Activated CD8-positive, alpha-beta memory T cell treated with anti-CD3 and anti-CD28 coated beads, Interleukin-2, amount 50 U/mL, for 48 hours (primary cell): ENCODE measurements at places on chromosomes 13 and 19.

DNA sequence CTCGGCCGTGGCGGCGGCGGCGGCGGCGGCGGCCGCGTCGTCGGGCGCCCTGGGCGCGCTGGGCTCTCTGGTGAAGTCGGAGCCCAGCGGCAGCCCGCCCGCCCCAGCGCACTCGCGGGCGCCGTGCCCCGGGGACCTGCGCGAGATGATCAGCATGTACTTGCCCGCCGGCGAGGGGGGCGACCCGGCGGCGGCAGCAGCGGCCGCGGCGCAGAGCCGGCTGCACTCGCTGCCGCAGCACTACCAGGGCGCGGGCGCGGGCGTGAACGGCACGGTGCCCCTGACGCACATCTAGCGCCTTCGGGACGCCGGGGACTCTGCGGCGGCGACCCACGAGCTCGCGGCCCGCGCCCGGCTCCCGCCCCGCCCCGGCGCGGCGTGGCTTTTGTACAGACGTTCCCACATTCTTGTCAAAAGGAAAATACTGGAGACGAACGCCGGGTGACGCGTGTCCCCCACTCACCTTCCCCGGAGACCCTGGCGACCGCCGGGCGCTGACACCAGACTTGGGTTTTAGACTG lies 1.7 kb downstream of the SOX1 start:
- DNase-seq, result peak; percentile 50

DNA sequence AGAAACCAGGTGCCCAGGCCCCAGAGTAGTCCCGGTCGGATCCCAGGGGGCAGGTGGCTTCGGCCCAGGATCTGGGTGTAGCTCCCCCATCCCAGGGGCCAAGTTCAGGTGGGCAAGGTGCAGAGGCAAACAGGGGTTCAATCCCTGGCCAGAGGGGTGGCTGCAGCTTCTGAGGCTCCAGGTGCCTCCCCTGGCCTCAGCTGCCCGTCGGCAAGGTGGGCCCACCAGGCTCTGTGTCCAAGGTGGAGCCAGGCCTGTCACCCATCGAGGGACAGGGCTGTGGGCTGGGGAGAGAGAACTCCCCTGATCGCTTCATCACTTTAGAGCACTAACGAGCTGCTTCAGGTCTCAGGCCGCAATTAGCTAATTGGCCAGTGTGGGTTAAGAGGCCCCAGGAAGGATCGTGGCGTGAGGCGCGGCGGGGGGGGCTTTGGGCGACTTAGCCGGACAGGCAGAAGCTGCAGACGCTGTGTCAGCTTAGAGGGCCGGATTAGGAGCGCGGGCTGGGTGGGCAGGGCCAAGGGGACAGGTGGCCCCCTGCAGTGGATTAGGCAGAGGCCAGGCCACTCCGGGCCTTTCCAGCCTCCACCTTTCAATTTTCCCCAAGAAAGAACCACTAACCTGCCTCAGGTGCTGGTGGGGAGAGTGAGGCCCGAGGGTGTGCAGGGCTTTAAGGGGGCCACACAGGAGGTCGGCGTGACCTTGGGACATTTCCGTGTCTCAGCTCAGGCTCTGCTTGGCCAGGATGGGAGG lies 2.8 kb upstream of the RAX2 start:
- DNase-seq, result no peak

GRCh38 chr13:96202315-96202714 lies 112.4 kb downstream of the HS6ST3 start:
- no peak for DNase-seq

DNA sequence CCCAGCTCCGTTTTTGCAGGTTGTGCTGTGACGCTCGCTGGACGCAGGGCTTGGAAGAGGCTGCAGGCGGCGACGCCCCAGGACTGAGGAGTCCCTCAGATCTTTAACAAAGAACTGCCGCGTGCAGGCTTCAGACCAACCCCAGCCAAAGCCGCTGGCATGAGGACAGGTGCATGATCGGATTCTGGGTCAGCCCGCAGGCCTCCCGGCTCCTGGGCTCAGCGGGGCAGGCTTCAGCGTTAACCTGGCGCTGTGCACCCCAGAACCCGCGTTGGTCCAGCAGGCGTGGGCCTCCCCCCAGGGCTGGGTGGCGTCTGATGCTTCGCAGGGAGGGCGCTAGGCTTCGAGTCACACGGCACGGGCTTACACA lies 920 bp upstream of the TIMM13 start:
- peak; percentile 52 for DNase-seq
